ENCODE measurements at places on chromosomes 1 and 21.

DNA sequence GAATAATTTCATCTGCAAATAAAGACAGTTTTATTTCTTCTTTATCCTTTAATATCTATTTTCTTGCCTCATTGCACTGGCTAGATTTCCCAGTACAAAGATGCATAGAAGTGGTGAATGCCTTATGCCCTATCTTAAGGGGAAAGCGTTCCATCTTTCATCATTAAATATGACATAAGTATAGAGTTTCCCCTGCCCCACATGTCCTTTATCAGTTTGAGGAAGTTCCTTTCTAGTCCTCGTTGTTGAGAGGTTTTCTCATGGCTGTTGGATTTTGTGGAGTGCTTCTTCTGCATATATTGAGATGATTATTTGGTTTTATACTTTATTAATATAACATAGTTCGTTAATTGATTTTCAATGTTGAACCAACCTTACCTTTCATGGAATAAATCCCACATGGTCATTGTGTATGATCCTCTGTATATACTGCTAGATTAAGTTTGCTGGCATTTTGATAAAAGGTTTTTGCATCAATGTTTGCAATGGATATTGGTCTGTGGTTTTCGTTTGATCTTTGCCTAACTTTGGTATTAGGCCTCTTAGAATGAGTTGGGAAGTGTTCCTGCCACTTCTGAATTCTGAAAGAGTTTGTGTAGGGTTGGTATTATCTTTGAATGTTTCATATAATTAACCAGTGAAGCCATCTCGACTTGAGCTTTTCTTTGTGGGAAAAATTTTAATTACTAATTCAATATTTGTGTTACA lies 15.6 kb downstream of the PRKACB start:
- DNase-seq, result no peak

- no peak for DNase-seq
Measured at GRCh38 chr1:114345930-114346479, 165.0 kb downstream of the TRIM33 start.

- DNase-seq, result no peak
Measured at GRCh38 chr1:84121360-84121759, 22.7 kb upstream of the PRKACB start.

GRCh38 chr1:20708891-20709290 lies 8.9 kb downstream of the KIF17 start:
- no peak for DNase-seq

DNA sequence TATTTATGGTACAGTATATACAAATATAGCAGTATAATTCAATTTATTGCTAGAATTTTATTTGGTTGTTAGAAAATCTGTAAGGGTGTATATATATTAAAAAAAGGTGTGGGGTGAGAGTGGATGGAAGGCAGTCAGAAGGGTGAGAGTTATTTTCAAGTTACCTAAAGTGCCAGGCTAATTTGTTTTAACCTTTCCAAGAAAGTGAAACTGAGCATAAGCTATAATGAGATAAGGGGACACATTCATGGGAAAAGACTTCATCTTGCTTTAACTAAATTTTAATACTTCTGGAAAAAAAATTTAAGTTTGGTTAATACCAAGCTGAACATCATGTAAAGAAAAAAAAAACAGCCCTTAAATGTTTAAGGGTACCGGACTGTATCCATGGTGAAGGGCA lies 4.9 kb downstream of the TEX38 start:
- DNase-seq, result no peak

DNA sequence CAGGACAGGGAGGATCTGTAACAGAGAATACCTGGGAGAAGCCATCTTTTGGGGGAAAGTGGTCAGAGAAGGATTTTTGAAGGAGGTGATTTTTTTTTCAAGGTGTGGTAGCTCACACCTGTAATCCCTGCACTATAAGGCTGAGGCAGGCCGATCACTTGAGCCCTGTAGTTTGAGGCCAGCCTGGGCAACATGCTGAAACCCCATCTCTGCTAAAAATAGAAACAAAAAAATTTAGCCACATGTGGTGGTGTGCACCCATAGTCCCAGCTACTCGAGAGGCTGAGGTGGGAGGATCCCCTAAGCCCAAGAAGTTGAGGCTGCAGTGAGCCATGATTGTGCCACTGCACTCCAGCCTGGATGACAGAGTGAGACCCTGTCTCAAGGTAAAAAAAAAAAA lies 67.4 kb upstream of the ARTN start:
- no peak for DNase-seq

- DNase-seq, result no peak
Measured at GRCh38 chr1:205267306-205267902, 39.7 kb downstream of the TMCC2 start.

DNA sequence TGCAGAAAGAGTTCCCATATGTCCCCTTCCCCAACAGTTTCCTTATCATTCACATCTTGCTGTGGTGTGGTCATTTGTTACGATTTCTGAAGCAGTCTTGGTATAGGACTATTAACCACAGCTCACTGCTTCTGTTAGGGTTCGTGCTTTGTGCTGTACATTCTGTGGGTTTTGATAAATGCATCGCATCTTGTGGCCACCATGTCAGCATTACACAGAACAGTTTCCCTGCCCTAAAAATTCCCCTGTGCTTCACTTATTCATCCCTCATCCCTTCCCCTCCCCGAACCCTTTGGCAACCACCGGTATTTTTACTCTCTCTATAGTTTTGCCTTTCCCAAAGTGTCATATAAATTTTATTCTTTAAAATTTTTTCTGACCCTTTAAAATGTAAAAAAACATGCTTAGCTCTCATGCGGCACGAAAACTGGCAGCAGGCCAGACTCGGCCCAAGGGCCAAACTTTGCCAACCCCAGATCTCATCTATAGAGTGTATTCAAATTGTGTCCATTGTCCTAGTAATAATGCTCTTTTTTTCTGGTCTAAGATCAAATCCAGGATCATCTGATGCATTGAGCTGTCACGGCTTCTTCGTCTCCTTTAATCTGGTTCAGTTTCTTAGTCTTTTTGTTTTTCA lies 78.2 kb downstream of the SIM2 start:
- no peak for DNase-seq

DNA sequence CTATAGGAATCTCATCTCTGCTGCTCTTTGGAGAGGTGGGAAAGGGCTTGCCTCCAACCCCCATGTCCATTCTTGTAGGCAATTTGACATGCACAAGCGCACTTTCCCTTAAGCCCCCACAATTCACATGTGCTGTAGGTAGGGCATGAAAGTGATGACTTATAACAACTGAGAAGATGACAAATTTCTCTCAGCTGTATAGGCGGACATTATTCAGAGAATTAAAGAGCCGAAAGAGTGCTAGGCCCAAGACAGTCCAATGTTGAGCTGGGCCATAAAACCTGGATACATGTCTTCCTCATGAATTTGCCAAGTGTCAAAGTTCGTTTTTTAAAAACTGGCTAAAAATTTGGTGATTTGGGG lies 106.3 kb upstream of the LYPLAL1 start:
- no peak for DNase-seq

- DNase-seq, result no peak
Measured at GRCh38 chr1:211650904-211651303, 24.5 kb downstream of the NEK2 start.

GRCh38 chr1:117795190-117795589 lies 134.2 kb downstream of the GDAP2 start:
- no peak for DNase-seq

DNA sequence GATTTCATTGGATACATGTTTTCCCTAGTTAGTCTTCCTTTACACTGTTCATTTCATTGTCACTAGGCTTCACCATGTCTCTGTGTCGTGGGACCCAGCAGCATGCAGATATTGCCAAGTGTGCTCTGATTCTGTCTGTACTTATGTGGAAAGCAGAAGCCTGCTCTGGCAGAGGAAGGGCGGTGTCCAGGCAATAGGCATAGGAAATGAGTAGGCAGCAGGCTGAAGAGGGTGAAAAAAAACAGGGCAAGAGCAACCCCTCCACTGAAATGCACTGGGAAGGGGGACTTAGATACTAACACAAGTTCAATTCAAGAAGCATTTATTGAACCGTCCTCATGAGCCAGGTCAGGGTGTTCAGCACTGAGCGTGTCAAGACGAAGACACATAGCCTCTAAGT lies 85.2 kb upstream of the VAV3 start:
- DNase-seq, result no peak

DNA sequence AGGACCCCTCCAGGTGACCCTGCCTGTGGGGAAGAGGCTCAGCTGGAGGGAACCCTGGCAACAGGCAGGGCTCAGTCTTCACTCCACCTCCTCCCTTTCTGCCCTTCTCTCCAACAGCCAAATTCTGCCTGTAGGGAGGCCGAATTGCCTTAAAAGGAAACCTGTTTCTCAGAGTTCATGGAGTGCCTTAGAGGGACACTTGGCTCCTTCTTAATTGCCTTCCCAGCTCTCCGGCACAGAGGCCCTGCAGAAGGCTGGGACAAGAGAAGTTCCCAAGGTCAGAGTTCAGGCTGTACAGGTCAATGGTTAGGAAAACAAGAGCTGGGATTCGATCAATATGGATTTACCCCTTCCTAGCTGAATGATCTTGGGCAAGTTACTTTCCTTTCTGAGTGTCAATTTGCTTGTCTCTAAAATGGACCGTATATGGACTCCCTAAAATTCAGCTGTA lies 6.2 kb downstream of the CSRP1 start:
- no peak for DNase-seq

GRCh38 chr1:147804942-147805723 lies 44.7 kb upstream of the GJA5 start:
- no peak for DNase-seq

GRCh38 chr1:62417351-62417999 lies 19.4 kb upstream of the USP1 start:
- DNase-seq, result no peak

DNA sequence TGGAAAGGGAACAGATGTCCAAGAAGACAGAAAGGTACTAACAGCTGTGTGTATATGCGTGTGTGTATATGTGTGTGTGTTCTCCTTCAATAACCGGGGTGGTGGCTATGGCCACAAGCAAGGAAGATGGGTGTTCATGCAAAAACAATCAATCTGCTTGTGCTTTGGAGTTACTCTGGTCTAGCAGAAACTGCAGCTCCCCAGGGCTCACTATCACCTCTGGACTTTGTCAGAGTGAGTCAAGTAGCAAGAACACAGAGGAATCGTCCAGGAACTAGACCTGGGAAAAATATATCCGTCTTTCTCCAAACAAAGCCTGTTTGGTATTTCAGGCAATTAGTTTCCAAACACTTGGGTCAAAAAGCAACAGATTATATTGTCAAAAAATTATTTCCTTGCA lies 68.6 kb downstream of the GNG12 start:
- DNase-seq, result no peak

DNA sequence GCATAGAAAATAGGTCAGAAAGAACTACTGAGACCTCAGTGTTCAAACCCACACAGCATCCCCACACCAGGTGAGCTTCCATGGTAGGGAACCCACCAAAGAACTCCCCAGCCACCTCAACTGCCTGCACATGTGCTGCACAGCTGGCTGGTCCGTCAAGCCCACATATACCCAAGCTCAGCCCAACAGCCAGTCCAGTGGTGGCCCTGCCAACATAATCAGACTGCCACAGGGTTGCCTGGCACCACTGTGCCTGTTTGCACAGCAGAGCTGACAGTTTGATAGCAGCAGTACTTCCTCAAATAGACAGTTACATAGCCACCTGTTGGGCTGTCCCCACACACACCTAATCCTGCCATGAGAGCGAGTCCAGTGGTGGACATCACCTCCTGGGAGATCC lies 283.3 kb upstream of the PRMT6 start:
- DNase-seq, result no peak

DNA sequence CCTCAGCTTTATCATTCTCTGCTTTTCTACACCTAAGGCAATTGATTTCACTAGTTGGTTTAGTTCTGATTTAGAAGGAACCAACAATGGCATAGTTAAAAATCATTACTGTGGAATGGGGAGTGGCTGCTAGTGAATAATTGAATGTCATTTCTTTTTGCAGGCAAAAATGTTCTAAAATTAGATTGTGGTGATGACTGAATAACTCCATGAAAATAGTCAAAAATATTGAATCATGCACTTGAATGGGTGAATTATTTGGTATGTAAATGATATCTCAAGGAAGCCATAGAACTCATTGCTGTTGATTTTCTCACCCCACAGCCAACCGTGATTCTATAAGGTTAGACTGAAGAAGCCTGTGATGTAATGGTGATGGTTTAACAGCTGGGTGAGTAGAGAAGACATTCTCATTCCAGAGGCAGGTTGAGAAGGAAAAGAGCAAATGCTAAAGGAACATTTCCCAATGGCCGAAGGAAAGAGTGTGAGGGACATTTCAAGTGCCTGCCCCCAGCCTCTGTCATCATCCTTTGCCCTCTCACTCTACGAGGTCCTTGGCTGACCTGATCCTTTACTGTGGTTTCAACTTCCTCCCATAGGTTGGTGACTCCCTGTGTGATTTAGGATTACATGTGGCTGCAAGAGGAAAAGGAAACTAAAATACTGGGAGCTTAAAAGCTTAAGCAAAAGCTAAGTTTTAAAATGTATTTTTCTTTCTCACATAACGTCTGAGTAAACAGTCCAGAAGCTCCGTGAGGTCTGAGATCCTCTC lies 12.5 kb downstream of the OVAAL start:
- DNase-seq, result no peak
